Fibroblast of villous mesenchyme (primary cell): ENCODE measurements at places on chromosomes 12 and 14. TPM values are rescaled to one million over a fixed set of nuclear protein-coding genes. Genes with fewer than 3 reads are reported as not detected.

- DNase-seq, result no peak
Measured at GRCh38 chr14:100442036-100442435, 118.9 kb downstream of the SLC25A47 start.

DNA sequence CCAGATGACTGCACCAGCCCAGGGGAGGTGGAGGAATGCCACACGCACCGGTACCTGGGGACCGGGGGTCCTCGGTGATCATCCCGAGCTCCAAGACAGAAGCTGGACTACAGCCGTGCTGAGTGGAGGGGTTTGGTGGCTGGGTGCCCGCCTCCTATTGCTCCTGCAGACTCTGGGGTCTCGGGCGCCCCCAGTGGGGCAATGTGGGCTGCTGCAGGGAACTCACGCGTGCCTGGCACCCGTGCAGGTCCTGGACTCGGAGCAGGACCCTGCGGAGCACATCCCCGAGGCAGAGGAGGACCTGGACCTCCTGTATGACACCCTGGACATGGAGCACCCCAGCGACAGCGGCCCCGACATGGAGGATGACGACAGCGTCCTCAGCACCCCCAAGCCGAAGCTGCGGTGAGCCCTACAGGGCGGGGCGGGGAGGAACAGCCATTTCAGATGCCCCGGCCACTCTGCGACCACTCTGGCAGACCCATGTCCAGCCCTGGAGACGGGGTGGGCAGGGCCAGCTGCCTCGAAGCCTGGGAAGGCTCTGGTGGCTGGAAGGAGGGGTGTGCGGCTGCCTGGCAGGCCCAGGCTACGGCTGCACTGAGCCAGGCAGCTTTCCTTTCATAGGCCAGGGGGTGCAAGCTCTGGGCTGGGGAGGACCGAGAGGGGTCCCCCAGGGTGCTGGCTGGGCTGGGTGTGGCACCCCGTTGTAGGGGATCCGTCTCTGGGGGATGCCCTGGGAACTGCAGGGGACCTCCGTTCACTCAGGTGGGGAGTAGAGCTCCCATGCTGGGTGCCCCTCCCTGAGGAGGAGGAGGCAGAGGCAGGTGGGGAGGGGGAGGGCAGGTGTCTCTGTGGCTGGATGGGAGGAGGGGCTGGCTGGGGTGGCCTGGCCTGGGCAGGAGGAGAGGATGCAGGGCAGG is 21.6 kb upstream of the TEX22 start:
- DNase-seq, result no peak

DNA sequence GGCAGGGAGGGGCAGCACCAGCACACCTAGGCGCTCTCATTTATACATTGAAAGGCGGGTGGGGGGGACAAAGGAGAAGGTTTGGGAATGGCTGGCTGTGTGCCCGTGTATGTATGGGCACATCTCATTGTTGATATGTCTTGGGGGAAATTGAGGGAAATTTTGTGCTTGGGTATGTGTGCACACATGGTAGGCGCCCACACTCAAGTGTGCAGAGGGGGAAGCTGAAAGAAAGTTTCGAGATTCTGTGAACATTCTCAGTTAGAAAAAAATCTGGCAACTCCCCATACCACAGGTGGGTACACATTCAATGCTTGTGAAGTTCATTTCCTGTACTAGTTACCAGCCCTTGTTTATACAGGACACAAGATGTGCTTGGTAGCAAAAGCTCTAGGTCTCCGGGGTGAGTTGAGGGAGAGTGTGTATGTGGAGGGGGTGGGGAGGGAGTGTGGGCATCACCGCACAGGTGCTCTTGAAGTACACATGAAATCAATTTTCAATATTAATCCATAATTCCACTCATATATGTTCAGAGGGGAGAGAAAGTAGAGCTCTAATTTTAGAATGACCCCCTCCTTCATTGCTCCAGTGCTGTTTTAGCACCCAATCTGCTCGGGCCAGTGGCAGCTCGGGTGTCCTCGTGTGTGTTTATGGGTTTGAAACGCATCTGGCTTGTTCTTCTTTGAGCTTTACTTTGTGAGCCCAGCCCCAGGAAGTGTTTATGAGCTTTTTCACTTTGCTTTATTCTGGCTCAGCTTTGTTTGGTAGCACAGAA is 286.0 kb downstream of the ZFP36L1 start:
- DNase-seq, result no peak

DNA sequence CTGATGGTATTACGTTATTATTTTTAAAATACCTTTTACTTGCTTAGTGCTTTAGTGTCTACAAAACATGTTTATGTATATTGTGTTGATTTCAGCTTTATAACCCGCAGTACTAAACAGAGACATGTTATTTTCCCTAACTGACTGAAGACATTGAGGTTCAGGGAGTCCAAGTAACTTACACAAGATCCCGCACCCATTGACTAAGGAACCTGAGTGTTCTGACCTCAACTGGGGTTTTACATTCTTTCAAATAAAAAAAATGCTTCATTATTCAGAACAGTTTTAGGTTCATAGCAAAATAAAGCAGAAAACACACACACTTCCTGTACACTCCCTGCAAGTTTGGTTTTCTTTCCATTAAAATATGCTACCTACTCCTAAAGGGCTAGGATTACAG is 60.4 kb upstream of the METAP2 start:
- peak; percentile 76 for DNase-seq

DNA sequence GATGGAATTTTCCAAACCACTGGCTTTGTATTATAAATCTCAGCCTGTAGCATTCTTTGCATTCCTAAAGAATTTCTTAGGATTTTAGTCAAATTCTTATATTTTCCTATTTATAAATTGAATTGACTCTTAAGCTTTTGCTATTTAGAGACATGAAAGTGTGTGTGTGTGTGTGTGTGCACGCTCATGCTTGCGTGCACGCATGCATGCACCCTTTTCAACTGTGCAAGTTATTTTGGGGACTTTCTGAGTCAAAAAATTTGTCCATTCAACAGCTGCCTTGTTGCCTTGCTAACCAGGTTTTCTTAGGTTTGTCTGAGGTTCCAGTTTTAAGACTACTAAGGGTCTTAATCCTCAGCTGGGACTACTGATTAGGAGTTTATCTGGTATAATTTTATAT is 42.6 kb downstream of the GPATCH2L start:
- no peak for DNase-seq

- no peak for DNase-seq
Measured at GRCh38 chr14:75422169-75422568, 5.7 kb upstream of the JDP2 start.

- peak; percentile 73 for DNase-seq
Measured at GRCh38 chr14:52961060-52961639, 10.3 kb upstream of the FERMT2 start.

GRCh38 chr14:37508503-37508902 is 86.5 kb downstream of the FOXA1 start:
- DNase-seq, result no peak

- DNase-seq, result no peak
Measured at GRCh38 chr14:64604001-64604400, 54.2 kb downstream of the PPP1R36 start.

ANO4 gene
- 8.4 and 13.8 TPM in 2 replicates for total RNA-seq

CD4 gene
- 1.7 and 1.9 TPM in 2 replicates for total RNA-seq

- DNase-seq, result no peak
Measured at GRCh38 chr12:69112616-69113015, 126.8 kb upstream of the CPSF6 start.

GRCh38 chr14:95462491-95462890 is 54.0 kb downstream of the SYNE3 start:
- DNase-seq, result no peak

- DNase-seq, result no peak
Measured at GRCh38 chr12:26698186-26698585, 134.8 kb downstream of the ITPR2 start.

DNA sequence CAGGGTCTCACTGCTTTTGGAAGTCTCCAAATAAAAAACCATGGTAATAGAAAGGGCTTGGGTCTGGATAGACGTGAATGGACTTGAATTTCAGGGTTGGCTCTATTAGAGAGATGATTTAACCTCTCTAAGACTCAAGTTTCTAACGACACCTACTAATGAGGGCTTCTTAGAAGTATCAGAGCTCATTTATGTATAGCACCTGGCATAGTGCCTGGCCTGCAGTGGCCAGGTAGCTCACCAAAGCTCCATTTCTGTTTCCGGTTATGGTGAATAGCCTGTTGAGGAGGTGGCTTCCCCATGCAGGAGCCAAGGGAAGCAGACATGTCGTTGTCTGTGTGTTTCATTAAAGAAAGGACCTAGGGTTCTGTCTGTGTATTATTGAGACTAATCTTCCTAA is 108.6 kb downstream of the ETV6 start:
- no peak for DNase-seq

GRCh38 chr14:57987051-57987450 is 121.2 kb upstream of the SLC35F4 start:
- DNase-seq, result no peak

DNA sequence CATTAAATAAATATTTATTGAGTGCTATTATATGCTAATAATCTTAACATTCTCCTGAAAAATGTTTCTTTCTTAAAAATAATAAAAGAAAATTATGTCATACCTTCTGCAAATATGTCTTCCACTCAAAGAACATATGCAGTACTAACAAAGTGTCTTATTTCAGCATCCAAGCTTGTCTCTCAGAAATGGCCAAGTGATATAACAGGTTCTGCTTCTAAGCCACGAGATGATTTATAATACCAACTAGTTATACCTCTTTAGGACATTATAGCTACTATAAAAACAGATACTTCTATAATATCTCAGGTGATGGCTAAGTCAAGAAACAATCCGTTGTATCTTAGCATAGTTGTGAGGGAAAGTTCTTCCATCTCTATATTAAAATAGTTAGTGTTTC is 128.1 kb upstream of the ARID2 start:
- DNase-seq, result no peak

DNA sequence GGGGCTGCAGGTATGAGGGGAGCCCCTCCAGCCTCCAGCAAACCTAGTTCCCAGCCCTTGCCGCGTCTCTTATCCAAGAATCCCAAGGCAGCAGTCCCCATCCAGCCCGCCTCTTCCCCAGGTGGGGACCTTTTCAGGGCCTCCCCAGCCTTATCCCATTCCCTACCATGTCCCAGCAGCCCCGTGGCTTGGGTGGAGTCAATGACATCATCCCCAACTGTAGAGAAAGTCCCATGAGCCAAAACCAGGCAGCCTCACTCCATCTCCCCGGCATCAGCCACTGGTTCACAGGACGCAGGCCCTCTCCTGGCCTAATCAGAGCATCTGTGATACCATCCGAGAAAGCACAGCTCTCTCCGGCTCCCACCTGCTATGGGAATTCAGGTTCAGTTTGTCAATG is 131.0 kb downstream of the NCOR2 start:
- DNase-seq, result no peak

DNA sequence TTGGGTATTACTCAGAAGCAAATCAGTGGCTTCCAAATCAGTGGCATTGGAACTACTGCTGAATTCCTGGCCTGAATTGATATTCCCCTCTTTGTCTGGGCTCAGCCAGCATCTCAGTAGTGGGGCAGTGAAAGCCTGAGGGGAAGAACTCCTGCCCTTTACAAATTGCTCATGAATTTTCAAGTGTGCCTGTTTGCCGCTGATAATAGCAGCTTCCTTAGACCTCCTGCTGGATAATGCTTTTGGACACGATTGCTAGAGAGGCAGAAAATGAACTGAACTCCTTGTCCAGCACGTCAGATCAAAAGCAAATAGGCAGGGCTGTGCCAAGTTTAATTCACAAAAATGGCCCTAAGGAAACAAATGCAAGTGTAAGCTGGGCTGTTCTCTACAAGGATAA is 91.3 kb upstream of the GZMB start:
- no peak for DNase-seq

DNA sequence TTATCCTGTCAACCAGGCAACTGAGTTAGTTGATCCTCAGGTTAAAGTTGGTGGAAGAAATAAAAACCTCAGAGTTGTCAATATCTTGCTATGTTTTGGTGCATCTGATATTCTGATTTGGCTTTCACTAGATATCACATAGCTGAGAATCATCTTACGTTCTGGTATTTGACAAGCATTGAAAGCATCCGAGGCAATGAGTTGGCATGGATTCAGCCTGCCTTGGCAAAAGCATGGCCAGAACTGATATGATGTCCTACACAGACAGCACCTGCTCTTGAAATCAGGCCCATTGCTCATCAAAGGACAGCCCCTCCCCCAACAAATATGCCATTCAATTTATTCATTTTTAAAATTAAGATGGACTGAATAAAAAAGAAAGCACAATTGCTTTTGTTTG is 320.7 kb upstream of the ATP2B1 start:
- DNase-seq, result no peak

- no peak for DNase-seq
Measured at GRCh38 chr12:74816398-74817175, 279.0 kb downstream of the ATXN7L3B start.

GRCh38 chr12:116637589-116638150 is 78.5 kb downstream of the MAP1LC3B2 start:
- DNase-seq, result no peak

DNA sequence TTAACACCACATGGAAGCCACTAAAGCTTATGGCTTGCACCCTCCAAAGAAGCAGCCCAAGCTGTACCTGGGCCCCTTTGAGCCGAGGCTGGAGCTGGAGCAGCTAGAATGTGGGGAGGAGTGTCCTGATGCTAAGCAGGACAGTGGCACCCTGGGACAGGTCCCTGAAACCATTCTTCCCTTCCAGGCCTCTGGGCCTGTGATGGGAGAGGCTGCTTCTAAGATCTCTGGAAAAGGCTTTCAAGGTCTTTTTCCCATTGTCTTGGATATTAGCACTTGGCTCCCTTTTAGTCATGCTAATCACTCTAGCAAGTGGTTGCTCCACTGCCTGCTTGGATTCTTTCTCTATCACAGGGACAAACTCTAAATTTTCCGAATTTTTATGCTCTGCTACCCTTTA is 40.9 kb downstream of the OSBPL8 start:
- no peak for DNase-seq

DNA sequence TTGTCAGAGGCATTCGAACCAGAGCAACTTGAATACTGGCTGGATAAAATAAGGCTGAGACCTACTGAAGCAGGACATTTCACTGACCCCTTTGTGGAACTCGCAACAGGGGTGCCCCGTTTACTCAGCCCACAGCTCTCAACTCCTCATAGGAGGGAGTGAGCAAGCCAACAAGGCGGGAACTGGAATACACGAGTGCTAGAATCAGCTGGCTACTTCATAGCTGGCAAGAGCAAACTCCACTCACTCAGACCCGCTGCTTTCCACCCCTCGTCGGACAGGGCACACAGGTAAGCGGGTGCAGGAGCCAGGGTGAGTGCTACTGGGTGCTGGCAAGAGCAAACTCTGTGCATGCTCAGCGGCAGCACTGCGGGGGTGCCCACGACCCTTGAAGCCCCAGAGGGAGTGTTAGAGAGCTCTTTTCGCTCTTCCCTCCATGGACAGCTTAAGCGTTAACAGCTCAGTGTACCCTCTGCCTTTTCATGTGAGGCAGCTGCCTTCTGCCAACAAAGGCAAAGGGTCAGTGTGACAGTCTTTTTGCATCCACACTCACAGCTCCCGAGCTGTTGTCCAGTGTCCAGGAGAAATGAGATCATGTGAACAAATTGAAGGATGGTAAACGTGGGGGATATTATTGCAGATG is 15.7 kb downstream of the CAPZA3 start:
- DNase-seq, result no peak

GRCh38 chr12:118377884-118378470 is 1.6 kb downstream of the SUDS3 start:
- peak; percentile 57 for DNase-seq

DNA sequence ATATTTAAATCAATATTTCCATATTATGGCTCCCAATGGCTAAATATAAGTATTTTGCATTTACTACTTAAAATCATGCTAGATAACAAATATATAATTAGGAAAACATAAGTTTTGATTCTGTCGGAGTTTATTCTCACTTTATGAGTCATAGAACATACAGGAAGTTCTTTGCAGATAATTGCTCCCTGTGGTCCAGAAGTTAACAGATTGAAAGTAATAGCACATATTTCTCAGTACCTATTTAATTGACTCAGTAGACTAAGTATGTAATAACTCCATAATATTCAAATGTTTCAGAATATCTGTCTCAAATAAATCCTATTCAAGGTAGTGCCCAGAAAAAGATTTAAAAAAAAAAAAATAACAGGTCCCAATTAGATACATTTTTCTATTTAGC is 806.0 kb upstream of the ATXN7L3B start:
- DNase-seq, result no peak
